Natural killer cell treated with Interleukin-12 subunit alpha and Interleukin-12 subunit beta and Interleukin-15 and Interleukin-18, amount 100 ng/mL, for 72 hours (primary cell): ENCODE measurements at places on chromosomes 1 and 21. TPM values are rescaled to one million over a fixed set of nuclear protein-coding genes. Genes with fewer than 3 reads are reported as not detected.
A peak's percentile ranks its signal among the peaks of the same experiment; 100 is the strongest.

DNA sequence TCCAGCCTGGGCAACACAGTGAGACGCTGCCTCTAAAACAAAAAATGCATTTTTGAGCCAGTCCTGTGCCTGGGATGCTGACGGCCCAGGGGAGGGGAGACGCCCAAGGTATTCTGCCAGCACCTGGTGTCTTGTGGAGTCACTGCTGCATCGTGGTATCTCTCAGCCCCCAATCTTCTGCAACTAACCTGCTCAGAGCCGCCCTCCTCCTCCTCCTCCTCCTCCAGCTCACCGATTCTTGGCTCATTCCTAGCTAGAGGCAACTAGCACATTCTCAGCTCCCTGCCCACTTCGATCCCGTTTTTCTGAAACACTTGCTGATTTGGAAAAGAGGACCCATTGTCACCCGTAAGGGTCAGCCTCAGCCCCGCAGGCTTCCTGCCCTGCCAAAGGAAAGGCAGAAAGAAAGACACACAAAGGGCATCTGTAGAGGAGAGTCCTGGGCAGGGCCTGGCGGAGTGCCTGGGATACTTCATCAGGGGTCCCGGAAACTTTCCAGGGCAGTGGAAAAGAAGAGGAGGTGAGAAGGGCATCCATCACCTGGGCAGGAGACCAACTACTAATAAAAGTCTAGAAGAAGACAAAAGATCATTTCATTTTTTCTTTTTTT, 20.7 kb downstream of the GPR157 start:
- H3K4me3 ChIP-seq: no peak overlapping the region
- H3K27ac ChIP-seq: no peak overlapping the region
- H3K4me1 ChIP-seq: no peaks in the 10 kb centered on the region
- no peaks in the 10 kb centered on the region for H3K27me3 ChIP-seq
- H3K36me3 ChIP-seq: no peaks in the 10 kb centered on the region

DNA sequence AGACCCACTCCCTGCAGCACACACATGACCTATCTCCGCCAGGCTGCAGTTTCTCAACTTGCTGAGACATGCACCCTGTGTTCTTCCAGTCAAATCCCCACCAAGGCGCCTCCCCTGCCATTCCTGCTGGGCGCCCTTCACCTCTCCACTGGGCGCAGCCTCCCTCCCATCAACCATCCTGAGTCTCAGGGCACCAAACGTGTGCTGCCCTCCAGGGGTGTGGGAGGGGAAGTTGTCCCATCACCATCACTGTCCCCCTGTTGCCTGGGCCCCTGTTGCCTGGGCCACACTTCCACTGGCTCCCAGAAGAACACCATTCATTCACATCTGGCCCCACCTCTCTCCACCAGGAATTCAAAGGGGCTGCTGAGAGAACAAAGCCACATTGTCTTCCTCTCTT, 44.9 kb upstream of the EFHD2 start:
- H3K4me1 ChIP-seq: peaks cover 12% of the 10 kb centered on the region
- H3K27me3 ChIP-seq: no peaks in the 10 kb centered on the region
- DNase-seq: no peak

DNA sequence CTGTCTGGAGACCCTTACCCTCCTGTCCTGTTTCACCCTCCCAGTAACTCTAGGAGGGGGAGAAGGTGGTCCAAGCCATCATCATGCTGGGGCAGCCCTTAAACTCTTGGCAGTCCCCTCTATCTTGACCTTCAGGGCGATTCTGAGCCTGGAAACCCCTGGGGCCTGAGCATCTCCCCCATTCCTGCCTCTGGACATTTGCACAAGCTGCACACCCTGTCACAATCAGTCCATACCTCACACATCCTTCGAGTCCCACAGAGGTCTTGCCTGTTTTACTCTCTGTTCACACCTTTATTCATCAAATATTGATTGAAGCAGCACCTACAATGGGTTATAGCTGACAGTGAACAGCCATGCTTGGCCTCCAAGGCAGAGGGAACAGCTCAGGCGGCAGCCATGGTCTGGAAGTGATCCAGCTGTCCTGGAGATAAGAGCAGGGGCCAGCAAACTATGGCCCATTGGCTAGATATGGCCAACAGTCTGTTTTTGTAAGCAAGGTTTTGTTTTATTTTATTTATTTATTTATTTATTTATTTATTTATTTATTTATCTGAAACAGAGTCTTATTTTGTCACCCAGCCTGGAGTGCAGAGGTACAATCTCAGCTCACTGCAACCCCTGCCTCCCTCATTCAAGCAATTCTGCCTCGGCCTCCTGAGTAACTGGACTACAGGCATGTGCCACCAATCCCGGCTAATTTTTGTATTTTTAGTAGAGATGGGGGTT, 7.1 kb upstream of the FAM131C start:
- no peak for DNase-seq
- no peaks in the 10 kb centered on the region for H3K36me3 ChIP-seq
- no peak overlapping the region for H3K27ac ChIP-seq
- peaks cover 5% of the 10 kb centered on the region for H3K4me1 ChIP-seq
- H3K27me3 ChIP-seq: no peaks in the 10 kb centered on the region

DNA sequence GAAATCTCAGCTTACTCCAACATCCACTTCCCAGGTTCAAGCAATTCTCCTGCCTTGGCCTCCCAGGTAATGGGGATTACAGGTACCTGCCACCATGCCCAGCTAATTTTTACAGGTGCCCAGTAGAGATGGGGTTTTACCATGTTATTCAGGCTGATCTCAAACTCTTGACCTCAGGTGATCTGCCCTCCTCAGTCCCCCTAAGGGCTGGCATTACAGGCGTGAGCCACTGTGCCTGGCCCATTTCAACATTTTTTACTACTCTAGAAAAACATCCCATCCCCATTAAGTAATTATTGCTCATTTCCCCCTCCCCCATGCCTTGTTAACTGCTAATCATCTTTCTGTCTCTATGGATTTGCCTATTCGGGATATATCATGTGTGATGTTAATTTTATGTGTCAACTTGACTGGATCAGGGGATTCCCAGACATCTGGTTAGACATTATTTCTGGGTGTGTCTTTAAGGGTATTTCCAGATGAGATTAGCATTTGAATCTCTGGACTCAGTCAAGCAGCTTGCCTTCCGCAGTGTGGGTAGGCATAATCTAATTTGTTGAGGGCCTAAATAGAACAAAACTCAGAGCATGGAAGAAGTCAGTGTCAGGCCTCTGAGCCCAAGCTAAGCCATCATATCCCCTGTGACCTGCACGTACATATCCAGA, 33.0 kb upstream of the ZBTB8B start:
- no peak for DNase-seq
- H3K4me1 ChIP-seq: no peaks in the 10 kb centered on the region
- H3K27me3 ChIP-seq: peaks cover 54% of the 10 kb centered on the region
- H3K4me3 ChIP-seq: no peak overlapping the region
- H3K27ac ChIP-seq: no peak overlapping the region

ESRRG gene
- total RNA-seq: not detected

ITSN1 gene
- total RNA-seq: 4.0 TPM

GRCh38 chr1:174413632-174414031, 34.1 kb upstream of the GPR52 start:
- H3K4me1 ChIP-seq: peaks cover 34% of the 10 kb centered on the region
- H3K27ac ChIP-seq: peak overlapping the region; percentile 65
- peaks cover 8% of the 10 kb centered on the region for H3K36me3 ChIP-seq
- no peak for DNase-seq
- H3K4me3 ChIP-seq: no peak overlapping the region

DNA sequence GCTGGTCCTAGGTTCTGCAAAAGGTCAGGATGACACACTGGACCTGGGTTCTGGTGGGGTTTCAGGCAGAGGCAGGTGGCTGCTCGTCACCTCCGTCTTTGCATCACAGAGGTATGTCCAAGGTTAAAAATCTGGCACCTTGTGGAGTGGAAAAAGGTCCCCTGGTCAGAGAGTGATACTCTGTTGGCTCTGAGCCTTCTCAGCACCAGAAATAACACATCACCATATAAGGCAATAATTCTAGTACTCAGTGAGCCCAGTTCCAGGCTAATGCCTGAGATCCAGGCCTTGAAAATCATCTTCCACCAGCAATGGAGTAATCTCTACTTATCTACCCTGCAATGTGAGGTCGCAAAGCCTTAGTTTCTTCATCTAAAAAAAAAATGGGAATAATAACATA, 127.3 kb upstream of the C8B start:
- H3K36me3 ChIP-seq: no peaks in the 10 kb centered on the region
- DNase-seq: no peak
- H3K27me3 ChIP-seq: peaks cover 4% of the 10 kb centered on the region
- H3K4me3 ChIP-seq: no peak overlapping the region

E2F2 gene
- total RNA-seq: 15.5 TPM

DNA sequence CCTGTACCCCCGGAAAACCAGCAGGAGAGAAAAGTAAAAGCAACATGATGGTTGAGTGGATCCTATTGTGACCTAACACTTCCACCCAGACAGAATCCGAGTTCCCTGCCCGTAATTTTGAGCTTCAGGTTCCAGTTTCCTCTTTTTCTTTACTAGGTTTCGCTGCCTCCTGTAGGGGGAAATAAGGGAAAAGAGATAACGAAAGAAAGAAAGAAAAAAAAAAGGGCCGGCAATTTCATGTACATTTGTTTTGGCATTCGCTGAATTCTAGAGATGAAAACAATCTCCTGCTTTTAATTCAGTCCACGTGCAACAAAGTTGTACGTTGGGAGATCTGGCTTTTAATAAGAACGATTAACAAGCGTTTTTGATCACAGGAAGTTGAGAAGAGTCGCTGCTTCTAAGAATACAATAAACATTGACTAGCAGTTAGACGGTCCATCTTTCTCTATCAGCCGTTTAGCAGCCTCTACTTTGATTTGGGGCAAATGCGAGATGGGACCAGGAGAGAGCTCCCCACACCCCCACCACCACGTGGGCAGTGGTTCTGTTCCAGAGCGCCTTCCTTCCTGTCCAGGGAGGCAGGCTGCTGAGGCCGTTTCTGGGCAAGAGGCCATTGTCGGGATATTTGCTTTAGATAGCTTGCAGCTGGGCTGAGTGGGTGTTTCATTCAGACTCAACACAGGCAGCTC, 155.9 kb upstream of the RUNX1 start:
- peaks cover 13% of the 10 kb centered on the region for H3K27me3 ChIP-seq
- H3K4me3 ChIP-seq: peak overlapping the region; percentile 84
- no peaks in the 10 kb centered on the region for H3K36me3 ChIP-seq
- H3K4me1 ChIP-seq: peaks cover 30% of the 10 kb centered on the region

GRCh38 chr1:200442537-200443156, 32.8 kb upstream of the ZNF281 start:
- no peak overlapping the region for H3K4me3 ChIP-seq
- no peaks in the 10 kb centered on the region for H3K27me3 ChIP-seq
- no peaks in the 10 kb centered on the region for H3K36me3 ChIP-seq
- no peak for DNase-seq
- no peak overlapping the region for H3K27ac ChIP-seq

DNA sequence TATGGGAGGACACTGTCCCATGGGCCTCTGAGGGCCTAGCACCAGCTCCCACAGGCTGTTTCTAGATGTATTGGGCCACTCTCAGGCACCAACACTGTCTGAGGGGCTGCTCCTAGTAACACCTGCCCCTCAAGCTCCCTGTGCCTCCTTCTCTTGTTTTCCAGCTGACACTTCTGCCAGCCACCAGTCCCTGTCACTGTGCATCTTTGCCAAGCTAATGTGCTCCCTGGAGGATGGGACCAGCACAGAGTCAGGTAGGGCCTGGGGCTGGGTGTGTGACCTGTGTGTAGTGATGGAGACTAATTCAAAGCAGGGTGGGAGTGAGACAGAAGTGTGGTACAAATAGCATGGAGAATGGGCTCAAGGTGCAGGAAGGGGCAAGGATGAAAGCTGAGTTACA, 29.4 kb upstream of the MAGOH start:
- H3K27me3 ChIP-seq: no peaks in the 10 kb centered on the region
- no peak for DNase-seq
- H3K4me3 ChIP-seq: no peak overlapping the region
- peaks cover 21% of the 10 kb centered on the region for H3K36me3 ChIP-seq
- H3K4me1 ChIP-seq: no peaks in the 10 kb centered on the region
- H3K27ac ChIP-seq: no peak overlapping the region

- no peak for DNase-seq
- H3K4me1 ChIP-seq: no peaks in the 10 kb centered on the region
- no peaks in the 10 kb centered on the region for H3K36me3 ChIP-seq
Observed at GRCh38 chr1:93824834-93825233, 54.2 kb downstream of the DNTTIP2 start.

DNA sequence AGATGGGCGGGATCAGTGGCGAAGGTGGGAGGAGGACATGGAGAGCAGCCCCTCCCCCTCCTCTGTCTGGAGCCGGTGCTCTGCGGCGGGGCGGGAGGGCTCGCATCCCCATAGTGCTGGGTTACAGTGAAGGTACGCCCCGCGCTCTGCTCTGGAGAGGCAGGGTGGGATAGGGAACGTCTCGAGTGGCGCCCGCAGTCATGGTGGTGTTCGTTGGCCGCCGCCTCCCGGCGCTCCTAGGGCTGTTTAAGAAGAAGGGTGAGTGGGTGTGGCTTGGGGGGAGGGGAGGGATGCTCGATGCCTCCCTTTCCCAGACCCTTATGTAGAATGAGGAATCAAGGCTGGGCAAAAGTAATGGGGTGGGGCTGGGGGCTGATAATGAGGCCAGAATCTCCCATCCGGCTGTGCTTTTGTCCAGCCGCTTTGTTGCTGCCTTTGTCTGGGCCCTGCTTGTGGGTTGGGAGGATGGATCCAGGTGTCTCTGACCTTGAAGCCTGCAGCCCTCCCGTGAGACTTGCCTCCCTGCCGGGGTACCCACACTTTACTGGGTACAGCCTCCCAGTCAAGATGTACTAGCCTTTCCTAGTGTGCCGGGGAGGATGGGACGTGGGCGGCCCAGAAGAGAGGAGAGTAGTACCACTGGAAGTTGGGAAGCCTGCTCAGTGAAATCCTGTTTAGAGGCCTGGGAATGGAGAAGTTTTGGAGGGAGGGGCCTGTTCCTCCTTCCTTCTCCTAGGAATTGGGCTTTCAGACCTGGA, 51.4 kb downstream of the YARS1 start:
- no peaks in the 10 kb centered on the region for H3K36me3 ChIP-seq
- no peak for DNase-seq
- no peak overlapping the region for H3K4me3 ChIP-seq
- no peaks in the 10 kb centered on the region for H3K27me3 ChIP-seq

- H3K27me3 ChIP-seq: no peaks in the 10 kb centered on the region
- H3K4me3 ChIP-seq: no peak overlapping the region
- H3K4me1 ChIP-seq: peaks cover 10% of the 10 kb centered on the region
- no peak for DNase-seq
- no peaks in the 10 kb centered on the region for H3K36me3 ChIP-seq
Observed at GRCh38 chr1:183912265-183912886, 107.5 kb downstream of the RGL1 start.

DNA sequence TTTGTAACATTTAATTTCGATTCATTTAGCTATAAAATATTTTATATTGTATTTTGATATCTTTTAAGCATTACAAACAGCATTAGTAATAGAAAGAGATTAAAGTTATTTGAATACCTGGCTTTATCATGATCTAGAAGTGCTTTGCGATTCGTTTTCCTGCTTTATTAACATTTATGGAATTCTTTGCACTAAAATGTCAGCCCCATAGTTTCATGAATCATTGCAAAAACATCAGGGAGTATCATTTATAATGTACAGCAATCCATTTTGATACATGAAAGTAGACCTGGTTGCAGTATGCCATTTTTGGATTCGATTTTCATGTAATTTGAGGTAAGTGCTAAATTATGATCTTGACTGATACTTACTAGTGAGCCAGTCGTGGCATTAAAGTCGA, 108.0 kb upstream of the DPYD start:
- no peak overlapping the region for H3K4me3 ChIP-seq
- H3K27ac ChIP-seq: no peak overlapping the region
- peaks cover 3% of the 10 kb centered on the region for H3K27me3 ChIP-seq

PLA2G4A gene
- total RNA-seq: 1.2 TPM

TDRD5 gene
- total RNA-seq: not detected
